ENCODE measurements at places on chromosomes 12 and 14. TPM values are rescaled to one million over a fixed set of nuclear protein-coding genes. Genes with fewer than 3 reads are reported as not detected.

GRCh38 chr12:50086148-50086547 lies 1.0 kb downstream of the SMARCD1 start:
- DNase-seq, result no peak

DNA sequence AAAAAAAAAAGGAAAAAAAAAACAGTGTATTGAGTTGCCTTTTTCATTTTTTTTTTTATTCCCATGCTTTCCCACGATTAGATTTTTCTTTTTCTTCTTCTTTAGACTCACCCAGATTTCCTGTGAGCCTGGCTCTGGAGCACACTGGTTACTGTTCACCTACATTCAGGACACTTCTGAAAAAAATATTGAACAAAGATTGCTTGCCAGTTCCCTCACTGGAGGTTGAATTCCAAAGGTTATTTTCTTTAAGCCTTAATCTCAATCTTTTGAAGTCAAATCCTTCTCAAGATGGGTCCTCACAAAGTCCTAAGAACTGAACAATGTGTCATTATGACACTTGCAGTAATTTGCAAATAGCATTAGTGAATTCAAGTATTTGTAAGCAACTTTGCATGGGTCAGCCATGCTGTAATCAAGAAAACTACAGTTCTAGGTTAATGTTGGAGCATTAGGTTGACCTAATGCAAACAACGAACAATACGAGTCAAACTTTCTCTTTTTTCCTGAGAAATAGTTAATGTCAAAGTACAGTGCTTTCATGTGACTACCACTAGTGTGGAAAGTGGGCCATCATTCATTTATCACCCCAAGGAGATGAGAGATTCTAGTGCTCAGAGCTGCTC lies 49.2 kb upstream of the DUSP6 start:
- no peak for DNase-seq

DNA sequence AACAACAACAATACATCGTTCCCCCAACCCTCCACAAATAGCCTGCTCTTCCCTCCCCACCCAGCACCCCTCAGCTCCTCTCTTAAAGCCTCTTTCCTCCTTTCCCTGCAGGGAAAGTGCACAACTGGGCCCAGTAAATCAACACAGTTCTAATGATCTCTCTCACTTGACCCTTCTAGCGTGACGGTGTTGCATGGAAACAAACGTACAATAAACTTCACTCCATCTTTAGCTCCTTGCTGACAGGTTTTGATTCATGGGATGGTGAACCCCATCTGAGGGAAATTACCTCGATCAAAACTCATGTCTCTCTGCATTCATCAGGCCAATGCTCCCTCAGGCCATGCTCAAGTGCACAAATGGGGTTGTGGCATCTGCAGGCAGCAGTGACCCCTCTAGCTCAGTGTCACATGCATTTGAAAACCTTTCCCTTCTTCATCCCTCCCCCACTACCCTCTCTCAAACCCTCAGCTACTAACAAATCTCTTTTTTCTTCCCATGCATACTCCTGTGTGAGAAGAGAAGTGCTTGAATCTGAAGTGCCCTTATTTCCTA lies 22.9 kb downstream of the GDF11 start:
- no peak for DNase-seq

KRT78 gene
- not detected for total RNA-seq

GRCh38 chr12:125573271-125573670 lies 508.0 kb downstream of the AACS start:
- no peak for DNase-seq

- DNase-seq, result peak; percentile 62
These were observed 8.1 kb downstream of the LRRC43 start for GRCh38 chr12:122190842-122191668.
